ENCODE measurements at places on chromosomes 5 and 9. TPM values are rescaled to one million over a fixed set of nuclear protein-coding genes. Genes with fewer than 3 reads are reported as not detected.

FCN1 gene
- 2.3 TPM for total RNA-seq

GRCh38 chr9:120711841-120712538 lies 2.3 kb downstream of the MEGF9 start:
- DNase-seq: no peak

PRR7 gene
- total RNA-seq: 14.7 TPM

GRCh38 chr9:129697656-129698253 lies 32.3 kb downstream of the PRRX2 start:
- no peak for DNase-seq

DNA sequence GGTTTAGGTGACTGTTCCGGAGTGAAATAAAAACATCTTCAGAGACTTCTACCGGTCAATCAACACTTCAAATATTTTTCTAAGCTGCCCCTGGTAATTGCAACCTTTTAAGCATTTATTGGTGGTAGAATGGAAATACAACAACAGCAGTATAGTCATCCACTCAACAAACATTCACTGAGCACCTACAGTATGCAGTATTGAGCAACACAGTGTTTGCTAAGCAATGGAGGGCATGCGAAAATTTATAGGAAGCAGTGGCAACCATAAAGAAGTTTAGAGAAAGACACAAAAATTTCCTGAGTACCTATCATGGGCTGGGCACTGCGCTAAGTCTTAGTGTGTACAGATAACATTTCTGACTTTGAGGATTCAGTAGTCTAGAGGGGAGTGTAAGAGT lies 12.0 kb upstream of the SSBP2 start:
- no peak for DNase-seq

CSF2 gene
- 409 TPM for total RNA-seq

FIBCD1 gene
- not detected for total RNA-seq

TSSK1B gene
- total RNA-seq: not detected

CERCAM gene
- total RNA-seq: 2.6 TPM

DNA sequence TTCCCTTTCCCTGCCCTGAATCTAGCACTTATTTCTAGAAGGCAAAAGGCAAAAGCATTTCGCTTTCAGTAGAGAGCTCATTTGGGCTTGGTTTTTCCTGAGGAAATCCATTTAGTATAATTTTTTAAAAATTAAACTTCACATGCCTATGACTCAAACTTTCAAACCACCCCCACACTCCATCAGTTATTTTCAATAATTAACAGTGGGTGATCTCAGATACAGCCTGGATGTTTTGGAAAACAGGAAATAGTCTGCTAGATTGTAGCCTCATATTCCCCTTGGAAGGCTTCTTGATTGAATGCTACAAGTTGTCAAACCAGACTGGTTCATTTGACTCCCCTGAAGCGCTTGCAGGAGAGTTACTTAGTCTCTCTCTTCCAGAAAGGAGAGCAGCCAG lies 40.6 kb downstream of the SEMA5A start:
- no peak for DNase-seq

- no peak for DNase-seq
Measured at GRCh38 chr5:79048437-79048836, 21.0 kb downstream of the DMGDH start.

- no peak for DNase-seq
Measured at GRCh38 chr9:3875361-3876132, 349.7 kb upstream of the RFX3 start.

DMRT3 gene
- not detected for total RNA-seq

GRCh38 chr5:80192507-80193241 lies 63.2 kb downstream of the SERINC5 start:
- DNase-seq: no peak

PCDHA1 gene
- not detected for total RNA-seq

DNA sequence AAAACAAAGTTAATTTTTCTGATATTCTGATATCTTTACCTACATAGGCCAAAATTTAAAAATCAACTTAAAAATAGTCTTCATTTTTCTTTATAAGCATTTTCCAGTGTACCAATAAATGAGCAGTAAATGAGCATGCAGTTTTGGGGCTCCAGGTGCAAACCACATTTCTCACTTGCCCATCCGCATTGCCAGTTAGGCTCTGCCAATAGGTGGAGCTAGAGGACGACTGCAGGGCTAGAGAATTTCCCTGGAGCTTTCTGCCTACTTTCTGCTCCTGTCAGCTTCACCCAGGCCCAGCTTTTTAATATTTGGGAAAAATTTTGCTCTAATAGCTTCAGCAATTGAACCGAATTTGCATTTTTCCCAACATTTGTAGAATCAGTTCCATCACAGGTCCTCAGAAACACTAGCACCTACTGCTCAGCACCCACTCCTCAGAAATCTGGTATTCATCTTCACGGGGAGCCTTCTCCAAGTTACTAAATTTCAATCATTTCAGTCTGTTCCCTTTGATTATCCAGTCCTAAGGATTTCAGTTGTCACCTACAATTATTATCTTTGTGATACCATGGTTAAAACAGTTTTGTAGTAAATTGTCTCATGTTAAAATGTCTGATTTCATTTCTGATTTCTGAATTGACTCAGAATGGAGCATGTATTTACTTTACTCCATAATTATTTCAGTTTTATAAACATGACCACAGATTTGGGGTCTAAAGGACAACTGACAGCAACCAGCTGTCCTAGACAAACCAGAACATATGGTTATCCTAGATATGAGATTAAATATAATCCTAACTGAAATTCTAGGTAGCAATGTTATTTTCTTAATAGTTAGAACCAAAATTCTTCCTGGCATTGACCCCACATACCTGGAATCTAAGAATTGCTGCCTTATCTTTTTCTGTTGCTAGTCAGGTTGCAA lies 104.6 kb upstream of the FAM174A start:
- DNase-seq: peak; percentile 15

- DNase-seq: no peak
Measured at GRCh38 chr9:125867751-125868415, 120.7 kb downstream of the PBX3 start.

SH2D3C gene
- total RNA-seq: 14.1 TPM

SAXO1 gene
- total RNA-seq: not detected

DNA sequence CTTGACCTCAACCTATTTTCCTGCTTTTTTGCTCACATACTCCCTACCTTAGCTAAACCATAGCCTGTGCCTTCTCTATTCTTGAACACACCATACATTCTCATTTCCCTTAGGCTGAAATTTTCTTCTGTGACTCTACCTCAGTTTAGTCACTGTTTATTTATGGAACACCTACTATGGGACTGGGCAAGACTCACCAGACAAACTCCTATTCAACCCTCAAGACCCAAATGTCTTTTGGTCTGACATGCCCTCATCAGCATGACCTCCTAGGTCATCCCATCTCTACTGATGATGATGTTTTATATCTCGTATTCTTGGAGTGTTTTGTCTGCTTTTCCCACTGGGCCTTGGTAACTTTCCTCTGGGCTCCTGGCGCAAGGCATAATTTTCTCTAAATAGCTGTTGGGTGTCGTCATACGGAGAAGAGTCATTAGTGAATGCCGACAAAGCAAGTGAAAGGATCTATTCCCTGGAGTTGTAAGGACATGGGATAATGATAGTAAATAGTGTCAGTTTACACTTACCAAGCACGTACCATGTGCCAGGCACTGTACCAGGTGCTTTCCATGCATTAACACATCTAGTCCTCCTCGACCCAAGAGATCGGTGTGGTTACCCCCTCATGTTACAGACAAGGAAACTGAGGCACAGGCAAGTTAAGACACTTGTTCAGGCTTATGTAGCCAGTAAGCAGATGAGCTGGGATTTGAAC lies 22.4 kb upstream of the PITX1 start:
- DNase-seq: no peak

DNA sequence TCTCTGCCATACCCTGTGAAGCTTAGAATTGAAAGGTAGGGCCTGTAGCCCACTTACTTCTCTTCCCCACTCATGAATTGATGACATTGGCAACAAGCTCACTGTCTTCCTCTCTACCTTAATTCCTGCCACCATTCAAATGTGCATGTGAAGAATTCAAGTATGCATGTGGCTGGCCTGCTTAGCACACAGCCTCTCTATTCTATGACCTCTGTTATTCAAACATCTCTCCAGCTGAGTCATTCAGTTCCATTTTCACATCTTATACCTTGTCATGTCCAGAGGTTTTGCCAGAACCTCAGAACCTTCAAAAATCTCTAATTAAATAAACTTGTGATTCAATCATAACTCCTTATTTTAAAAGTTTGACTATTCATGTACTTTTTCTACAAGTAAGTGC lies 114.7 kb upstream of the MAN2A1 start:
- no peak for DNase-seq

RNF183 gene
- not detected for total RNA-seq

- DNase-seq: no peak
Measured at GRCh38 chr5:10279925-10280720, 27.6 kb downstream of the CMBL start.

- DNase-seq: no peak
Measured at GRCh38 chr9:108347463-108348188, 508.2 kb downstream of the ACTL7B start.

GRCh38 chr5:132017738-132018625 lies 6.5 kb upstream of the ACSL6 start:
- DNase-seq: no peak

- no peak for DNase-seq
Measured at GRCh38 chr5:64144425-64145215, 21.0 kb upstream of the RNF180 start.

GRCh38 chr5:19546521-19546920 lies 441.5 kb downstream of the CDH18 start:
- no peak for DNase-seq

CARTPT gene
- not detected for total RNA-seq

MYO10 gene
- 0.11 TPM for total RNA-seq

DNA sequence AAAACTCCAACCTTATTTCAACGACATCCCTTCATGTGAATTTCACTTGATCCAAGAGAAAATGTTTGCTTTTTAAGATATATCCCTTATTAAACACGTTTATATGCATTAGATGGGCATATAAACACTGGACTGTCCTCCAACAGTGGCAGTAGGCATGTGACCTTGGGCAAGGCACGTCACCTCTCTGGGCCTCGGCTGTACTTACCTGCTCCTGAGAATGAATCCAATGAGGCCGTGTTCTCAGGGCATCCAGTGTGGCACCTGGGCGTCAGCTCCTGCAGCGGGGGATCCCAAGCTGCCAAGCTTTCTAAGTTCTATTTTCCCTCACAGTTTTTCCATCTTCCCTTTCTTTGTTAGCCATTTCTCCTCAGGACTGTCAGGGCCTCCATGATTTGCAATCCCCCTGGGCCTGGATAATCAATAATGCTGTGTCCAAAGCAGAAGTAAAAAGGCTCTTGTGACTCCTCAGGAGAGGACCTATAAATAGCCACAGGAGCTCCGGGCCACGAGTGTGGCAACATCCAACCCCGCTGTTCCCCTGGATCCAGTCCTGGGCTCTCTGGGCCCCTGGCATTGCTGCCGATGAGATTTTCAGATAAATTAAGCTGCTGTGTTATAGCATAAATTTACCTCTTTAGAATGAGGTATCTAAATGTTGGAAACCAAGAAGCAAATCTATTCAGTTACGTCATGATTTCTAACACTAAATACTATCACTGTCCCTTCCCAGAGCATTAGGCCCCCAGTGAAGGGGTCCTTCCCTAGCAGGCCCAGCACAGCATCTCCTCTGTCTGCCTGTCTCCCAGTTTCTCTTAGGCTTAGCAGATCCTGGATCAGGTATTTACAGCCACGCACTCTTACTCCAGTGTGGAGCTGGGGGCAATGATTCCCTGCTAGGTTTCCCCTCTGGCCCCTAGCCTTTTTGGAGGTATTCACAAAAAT lies 76.8 kb downstream of the PTPN3 start:
- no peak for DNase-seq

FNBP1 gene
- 230 TPM for total RNA-seq

- DNase-seq: no peak
Measured at GRCh38 chr9:92439921-92440750, 15.9 kb upstream of the OMD start.

- peak; percentile 1 for DNase-seq
Measured at GRCh38 chr5:146877178-146877681, 1.3 kb downstream of the PPP2R2B start.

ZFAND5 gene
- 91.0 TPM for total RNA-seq

GRCh38 chr5:38347040-38347763 lies 88.8 kb downstream of the EGFLAM start:
- no peak for DNase-seq

ARHGEF28 gene
- 0.27 TPM for total RNA-seq

DNA sequence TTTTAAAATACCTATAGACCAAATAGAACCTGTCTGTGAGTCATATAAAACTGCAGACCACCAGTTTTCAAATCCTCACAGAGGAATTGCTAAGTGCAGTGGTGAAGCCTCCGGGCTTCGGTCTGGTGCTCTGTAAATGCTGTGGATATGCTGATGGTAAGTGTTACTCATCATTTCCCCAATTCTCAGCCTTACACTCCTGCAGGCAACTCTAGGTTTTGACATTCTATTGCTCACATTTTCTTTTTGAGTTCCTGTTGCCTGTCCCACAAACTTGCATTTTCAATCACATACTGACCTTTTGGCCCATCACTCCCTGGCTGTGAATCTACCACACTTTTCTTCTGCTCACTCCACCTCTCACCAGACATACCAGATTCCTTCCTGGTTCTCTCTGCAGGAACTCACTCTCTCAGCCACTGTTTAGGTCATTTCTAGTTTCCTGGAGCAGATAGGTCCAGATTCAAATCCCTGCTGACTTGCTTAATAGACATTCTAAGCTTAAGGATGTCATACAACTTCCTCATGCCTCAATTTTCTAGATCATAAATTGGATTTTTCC lies 192.9 kb downstream of the RAB3C start:
- DNase-seq: no peak

DNA sequence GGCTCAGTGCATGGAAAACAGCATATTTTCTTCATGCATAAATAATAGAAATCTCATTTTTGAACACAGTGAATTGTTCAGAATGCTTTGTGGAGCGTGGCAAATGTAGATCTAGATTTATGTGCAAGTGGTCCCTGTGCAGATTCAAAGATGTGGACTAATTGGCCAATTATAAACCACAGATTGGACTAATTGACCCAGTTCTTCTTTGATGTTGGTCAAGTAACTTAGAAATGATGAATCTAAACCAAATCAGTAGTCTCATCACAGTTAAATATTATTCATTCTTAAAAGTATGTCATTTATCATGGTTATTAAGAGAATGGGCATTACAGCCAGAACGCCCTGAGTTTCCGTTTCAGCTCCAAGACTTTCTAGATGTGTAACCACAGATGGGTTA lies 11.7 kb upstream of the PDE4D start:
- DNase-seq: no peak

DNA sequence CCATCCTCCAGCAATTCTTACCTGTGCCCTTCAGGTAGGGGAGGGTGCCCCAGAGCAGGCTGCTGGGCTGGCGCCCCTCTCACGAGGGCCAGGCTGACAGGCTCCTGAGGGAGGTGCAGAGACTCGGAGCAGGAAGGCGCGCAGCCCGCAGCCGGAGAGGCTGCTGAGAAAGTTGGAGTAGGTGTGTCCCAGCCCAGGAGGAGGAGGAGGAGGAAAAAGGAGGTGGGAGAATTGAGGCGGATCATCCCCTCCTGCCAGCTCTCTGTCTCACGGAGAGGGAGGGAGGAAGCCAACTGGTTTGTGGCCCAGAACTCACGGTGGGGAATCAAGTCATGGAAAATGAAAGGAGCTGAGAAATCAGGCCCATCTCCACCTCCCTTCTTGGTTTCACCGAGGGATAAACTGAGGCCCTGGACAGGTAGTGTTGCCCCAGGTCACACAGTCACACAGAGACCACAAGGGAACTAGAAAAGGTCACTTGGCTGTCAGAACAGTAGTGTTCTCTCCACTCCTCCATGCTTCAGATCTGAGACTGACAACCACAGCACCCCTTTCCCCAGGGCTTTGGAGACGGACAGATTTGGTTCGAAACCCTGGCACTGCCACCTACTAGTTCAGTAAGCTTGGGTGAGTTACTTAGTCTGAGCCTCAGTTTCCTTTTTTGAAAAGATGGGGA lies at the start of gene FAT2:
Gene FAT2, minus strand, starts transcription at position 188 of the 676 bp plus-strand sequence. CDS start 22,400 bp downstream, outside the sequence.
- no peak for DNase-seq

Measured in CD8-positive, alpha-beta memory T cell (primary cell).